ENCODE measurements at places on chromosomes 4 and X. TPM values are rescaled to one million over a fixed set of nuclear protein-coding genes. Genes with fewer than 3 reads are reported as not detected.
A peak's percentile ranks its signal among the peaks of the same experiment; 100 is the strongest.

DNA sequence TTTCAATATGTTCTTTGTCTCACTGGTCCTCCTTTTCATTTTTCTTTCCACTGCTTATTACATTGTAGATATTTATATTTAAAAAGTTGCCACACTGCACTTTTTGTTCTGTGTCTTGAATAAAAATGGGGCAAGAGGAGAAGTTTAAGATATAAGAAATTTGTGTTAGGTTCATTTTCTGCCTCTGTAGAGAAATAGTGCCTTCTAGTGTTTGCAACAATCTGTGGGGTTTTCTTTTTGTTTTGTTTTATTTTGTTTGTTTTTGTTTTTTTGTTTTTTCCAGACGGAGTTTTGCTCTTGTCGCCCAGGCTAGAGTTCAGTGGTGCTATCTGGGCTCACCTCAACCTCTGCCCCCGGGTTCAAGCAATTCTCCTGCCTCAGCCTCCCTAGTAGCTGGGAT lies 20.1 kb upstream of the SMIM14 start:
- H3K27me3 ChIP-seq: no peaks in the 10 kb centered on the region
- no peaks in the 10 kb centered on the region for H3K36me3 ChIP-seq
- H3K27ac ChIP-seq: no peak overlapping the region
- no peak for DNase-seq

- H3K4me3 ChIP-seq: peak overlapping the region; percentile 90
- peak overlapping the region; percentile 93 for H3K27ac ChIP-seq
- peaks cover 8% of the 10 kb centered on the region for H3K27me3 ChIP-seq
These were observed 812 bp downstream of the FAT1 start for GRCh38 chr4:186722796-186723291.

The FRMPD3 gene
- total RNA-seq: 0.74 TPM

DNA sequence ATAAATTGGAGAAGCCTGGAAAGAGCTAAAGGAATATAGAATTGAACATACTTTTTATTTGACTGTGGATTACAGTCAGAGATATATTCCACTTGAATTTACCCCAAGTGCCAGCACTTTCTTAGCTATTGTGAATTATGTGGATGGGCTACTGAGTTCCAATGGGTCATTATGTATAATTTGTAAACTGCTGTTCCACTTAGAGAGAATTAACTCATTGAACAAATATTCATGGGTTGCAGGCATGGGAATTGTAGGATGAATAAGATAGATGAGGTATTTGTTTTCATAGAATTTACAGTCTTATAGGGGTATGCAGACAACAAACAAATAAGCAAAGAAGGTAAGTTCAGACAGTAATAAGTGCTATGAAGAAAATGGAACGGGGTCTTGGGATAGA lies 195.7 kb downstream of the SHROOM3 start:
- H3K27me3 ChIP-seq: no peaks in the 10 kb centered on the region
- H3K27ac ChIP-seq: no peak overlapping the region
- H3K4me1 ChIP-seq: peaks cover 4% of the 10 kb centered on the region
- no peak overlapping the region for H3K4me3 ChIP-seq
- H3K36me3 ChIP-seq: peaks cover 6% of the 10 kb centered on the region

GRCh38 chrX:19805046-19805690 lies 82.2 kb downstream of the SH3KBP1 start:
- no peak overlapping the region for H3K27ac ChIP-seq
- no peaks in the 10 kb centered on the region for H3K4me1 ChIP-seq
- no peaks in the 10 kb centered on the region for H3K27me3 ChIP-seq
- peaks cover 3% of the 10 kb centered on the region for H3K36me3 ChIP-seq
- H3K4me3 ChIP-seq: no peak overlapping the region
- DNase-seq: no peak

DNA sequence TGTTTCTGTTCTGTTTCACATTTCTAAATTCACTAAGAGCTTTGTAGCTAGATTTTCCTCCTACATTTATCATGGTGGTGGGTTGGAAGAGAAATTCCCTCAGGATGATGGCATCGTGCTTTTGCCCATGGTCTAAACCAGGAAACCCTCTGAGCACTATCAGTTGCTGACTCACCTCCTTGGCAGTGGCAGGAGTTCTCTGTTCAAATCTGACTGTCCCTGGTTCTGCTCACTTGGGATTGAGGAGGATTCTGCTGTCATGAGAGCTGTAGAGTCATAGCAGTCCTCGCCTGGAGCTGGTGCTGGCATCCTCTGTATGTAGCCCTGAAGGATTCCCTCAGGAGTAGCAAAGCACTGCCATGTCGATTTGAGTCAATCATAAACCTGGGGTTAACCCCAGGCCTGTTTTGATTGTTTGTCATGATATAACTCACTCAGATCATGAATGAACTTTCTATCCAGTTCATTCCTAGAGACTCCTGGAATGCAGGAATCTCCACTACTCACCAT lies 9.4 kb downstream of the TEX13A start:
- H3K27me3 ChIP-seq: no peaks in the 10 kb centered on the region
- DNase-seq: no peak
- no peak overlapping the region for H3K4me3 ChIP-seq
- no peaks in the 10 kb centered on the region for H3K4me1 ChIP-seq

GRCh38 chr4:107736924-107737448 lies 17.0 kb upstream of the PAPSS1 start:
- no peaks in the 10 kb centered on the region for H3K36me3 ChIP-seq
- H3K27ac ChIP-seq: no peak overlapping the region
- DNase-seq: peak; percentile 55
- peaks cover 11% of the 10 kb centered on the region for H3K4me1 ChIP-seq

The STK26 gene
- total RNA-seq: 65.2 TPM

- no peak for DNase-seq
- no peaks in the 10 kb centered on the region for H3K4me1 ChIP-seq
- H3K4me3 ChIP-seq: no peak overlapping the region
- H3K27ac ChIP-seq: no peak overlapping the region
- H3K36me3 ChIP-seq: no peaks in the 10 kb centered on the region
These were observed 49.4 kb upstream of the PRDM5 start for GRCh38 chr4:120971884-120972283.

The TRIM75 gene
- not detected for total RNA-seq

The GLRA3 gene
- 0.07 TPM for total RNA-seq

DNA sequence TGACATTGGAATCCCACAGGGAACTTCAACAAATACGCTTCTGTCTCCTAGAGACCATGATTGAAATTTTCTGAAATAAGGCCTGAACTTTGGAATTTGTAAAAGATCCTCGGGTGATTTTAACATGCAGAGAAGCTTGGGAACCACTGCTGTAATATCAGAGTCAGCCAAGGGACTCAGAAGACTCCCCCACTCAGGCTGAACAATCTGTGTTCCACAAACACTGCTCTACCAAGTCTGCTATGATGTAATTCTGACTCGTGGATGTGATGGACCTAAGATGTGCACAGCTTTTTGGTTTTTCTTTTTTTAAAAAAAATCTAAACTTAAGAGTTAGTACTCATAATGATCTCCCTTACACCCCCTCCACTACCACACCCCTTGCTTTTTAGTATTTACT lies 26.0 kb downstream of the LRP2BP start:
- no peak overlapping the region for H3K4me3 ChIP-seq
- no peak for DNase-seq

- peaks cover 2% of the 10 kb centered on the region for H3K36me3 ChIP-seq
- H3K4me3 ChIP-seq: no peak overlapping the region
- no peak for DNase-seq
- no peaks in the 10 kb centered on the region for H3K27me3 ChIP-seq
These were observed 135.0 kb upstream of the SMIM10 start for GRCh38 chrX:134855751-134856150.

DNA sequence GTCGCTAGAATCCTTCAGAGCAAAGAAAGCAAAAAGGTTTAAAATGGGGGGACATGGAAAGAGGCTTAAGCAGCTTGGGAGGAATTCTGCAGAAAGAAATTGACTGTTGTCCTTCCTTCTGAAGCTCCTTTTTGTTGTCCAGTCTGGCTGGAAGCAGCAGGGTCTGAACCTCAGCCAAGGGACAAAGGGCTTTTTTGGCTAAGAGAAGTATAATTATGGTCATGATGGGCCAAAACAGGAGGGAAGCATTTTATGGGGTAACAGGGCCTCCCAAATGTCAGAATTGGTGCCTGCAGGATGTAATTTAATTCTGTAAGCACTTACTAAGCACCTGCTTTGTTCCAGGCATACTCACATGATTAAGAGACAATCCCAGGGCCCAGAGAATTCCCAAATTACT lies 74.2 kb upstream of the CPEB2 start:
- no peak overlapping the region for H3K4me3 ChIP-seq
- no peaks in the 10 kb centered on the region for H3K27me3 ChIP-seq
- no peaks in the 10 kb centered on the region for H3K36me3 ChIP-seq
- H3K4me1 ChIP-seq: no peaks in the 10 kb centered on the region
- H3K27ac ChIP-seq: no peak overlapping the region

The TECRL gene
- not detected for total RNA-seq

DNA sequence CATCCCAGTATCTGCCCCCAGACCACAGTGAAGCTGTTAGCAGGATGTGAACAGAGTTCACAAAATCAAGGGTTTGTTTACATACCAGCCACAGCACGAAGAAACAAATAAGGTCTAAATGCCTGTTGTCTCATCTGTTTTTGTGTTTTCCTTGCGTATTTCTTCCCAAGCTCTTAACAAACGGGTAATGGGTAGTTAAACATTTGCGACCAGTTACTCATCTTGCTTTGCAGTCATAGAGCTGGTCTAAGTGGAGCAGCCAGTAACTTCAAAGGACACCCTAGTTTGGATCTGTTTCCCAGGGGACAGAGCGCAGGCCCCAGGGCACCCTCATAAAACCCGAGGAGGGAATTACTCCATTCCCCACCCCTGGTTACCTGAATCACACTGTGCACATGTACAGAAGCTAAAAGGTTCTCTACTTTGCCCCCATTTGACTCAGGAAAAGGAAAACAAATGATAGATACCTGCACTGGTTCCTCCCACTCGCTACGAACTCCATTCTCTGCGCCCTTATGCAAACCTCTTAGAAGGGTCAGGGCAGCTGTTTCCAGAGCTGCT lies 68.8 kb downstream of the MAML3 start:
- no peaks in the 10 kb centered on the region for H3K27me3 ChIP-seq
- no peak overlapping the region for H3K4me3 ChIP-seq
- peaks cover 48% of the 10 kb centered on the region for H3K4me1 ChIP-seq
- H3K36me3 ChIP-seq: no peaks in the 10 kb centered on the region

DNA sequence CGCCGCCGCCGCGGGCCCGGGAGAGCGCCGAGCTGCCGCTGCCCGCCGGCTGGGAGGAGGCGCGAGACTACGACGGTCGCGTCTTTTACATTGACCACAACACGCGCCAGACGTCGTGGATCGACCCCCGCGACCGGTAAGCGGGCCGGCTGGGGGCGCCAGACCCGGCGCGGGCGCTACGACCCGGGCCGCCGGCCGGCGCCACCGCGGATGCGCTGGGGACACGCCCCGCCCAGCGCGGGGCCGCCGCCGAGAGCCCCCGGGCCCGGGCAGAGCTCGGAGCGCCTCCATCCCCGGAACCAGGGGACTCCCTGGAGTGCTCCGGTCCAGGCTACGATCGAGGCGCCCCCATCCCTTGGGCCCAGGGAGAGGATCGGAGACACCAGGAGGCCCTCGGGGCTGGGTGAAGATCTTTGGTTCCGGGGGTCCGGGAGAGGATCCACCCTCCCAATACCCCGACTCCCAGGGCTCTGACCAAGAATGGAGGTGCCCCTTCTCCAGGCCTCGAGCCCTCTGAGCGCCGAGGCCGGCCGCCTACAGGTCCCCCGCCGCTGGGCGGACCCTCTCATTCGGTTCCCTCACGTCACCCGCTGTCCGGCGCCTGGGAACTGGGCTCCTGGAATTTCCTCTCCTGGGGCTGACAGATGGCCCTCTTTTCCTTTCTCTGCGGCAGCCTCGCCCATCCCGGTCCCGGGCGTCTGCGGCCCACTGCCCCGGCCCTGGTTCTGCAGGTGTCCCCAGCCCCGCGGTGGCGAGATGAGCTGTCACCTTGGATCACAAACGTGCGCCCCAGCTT lies 48.8 kb downstream of the CLDN34 start:
- peak; percentile 12 for DNase-seq
- H3K27ac ChIP-seq: no peak overlapping the region
- H3K4me1 ChIP-seq: peaks cover 6% of the 10 kb centered on the region
- peak overlapping the region; percentile 71 for H3K4me3 ChIP-seq

- H3K4me1 ChIP-seq: peaks cover 11% of the 10 kb centered on the region
- no peaks in the 10 kb centered on the region for H3K36me3 ChIP-seq
- H3K27me3 ChIP-seq: peaks cover 30% of the 10 kb centered on the region
These were observed 701 bp upstream of the BCOR start for GRCh38 chrX:40098264-40099054.

The MAGEA4 gene
- total RNA-seq: not detected

DNA sequence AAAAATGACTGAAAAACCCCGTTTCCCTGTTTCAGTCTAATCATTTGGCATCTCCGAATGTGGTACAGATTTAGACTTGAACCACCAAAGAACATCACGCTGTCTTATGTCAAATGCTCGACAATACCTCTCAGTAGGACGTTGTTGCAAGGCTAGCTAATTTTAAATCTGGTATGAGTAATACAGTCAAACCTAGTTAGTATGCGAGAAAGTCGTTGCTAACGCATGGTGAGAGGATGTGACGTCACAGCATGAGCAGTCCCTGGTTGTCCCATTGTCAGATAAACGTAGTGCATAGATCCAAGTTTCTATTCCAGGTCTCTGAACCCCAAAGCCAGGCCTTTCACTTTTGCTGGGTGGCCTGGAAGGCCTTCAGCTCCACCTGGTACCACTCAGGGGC lies 44.7 kb downstream of the SETD7 start:
- no peak overlapping the region for H3K27ac ChIP-seq
- DNase-seq: no peak
- H3K4me3 ChIP-seq: no peak overlapping the region
- H3K36me3 ChIP-seq: peaks cover 18% of the 10 kb centered on the region

DNA sequence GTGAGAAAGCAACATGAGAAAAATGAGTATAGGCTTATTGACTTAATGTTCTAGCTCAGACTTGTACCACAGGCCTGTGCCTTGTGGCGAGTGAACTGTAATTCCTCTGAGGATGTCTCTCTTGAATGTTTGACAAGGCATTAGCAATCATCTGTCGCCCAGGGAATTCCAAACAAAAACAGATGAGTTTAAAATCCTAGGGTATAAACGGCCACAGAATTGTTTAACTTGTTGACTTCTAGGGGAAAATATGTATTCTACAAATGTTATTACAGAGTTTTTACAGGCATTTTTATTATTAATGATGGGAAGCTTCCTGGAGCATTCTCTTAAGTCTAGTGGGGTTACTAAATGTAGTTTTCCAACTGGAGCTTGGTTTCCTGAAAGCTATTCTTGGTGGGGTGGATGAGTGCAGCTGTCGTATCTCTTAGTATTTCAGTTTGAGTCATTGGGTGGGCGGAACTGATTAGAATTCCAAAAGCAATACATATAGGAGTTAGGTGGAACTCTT lies 40.6 kb downstream of the ARHGAP10 start:
- DNase-seq: no peak
- H3K27me3 ChIP-seq: no peaks in the 10 kb centered on the region
- H3K4me3 ChIP-seq: no peak overlapping the region
- peak overlapping the region; percentile 18 for H3K27ac ChIP-seq

GRCh38 chr4:39450618-39451017 lies 8.1 kb downstream of the RPL9 start:
- no peaks in the 10 kb centered on the region for H3K27me3 ChIP-seq
- peaks cover 24% of the 10 kb centered on the region for H3K4me1 ChIP-seq
- DNase-seq: no peak
- peaks cover 34% of the 10 kb centered on the region for H3K36me3 ChIP-seq
- peak overlapping the region; percentile 78 for H3K27ac ChIP-seq

- peak overlapping the region; percentile 87 for H3K4me3 ChIP-seq
- no peaks in the 10 kb centered on the region for H3K36me3 ChIP-seq
- peak overlapping the region; percentile 99 for H3K27ac ChIP-seq
- peak; percentile 60 for DNase-seq
- peaks cover 53% of the 10 kb centered on the region for H3K4me1 ChIP-seq
- no peaks in the 10 kb centered on the region for H3K27me3 ChIP-seq
These were observed 531 bp downstream of the CAMK2D start for GRCh38 chr4:113760795-113761619.

- H3K27me3 ChIP-seq: peaks cover 7% of the 10 kb centered on the region
- no peaks in the 10 kb centered on the region for H3K36me3 ChIP-seq
- DNase-seq: no peak
- H3K4me1 ChIP-seq: peaks cover 4% of the 10 kb centered on the region
These were observed 44.8 kb upstream of the HERC6 start for GRCh38 chr4:88333741-88334405.

All from progenitor cell of endocrine pancreas (in vitro differentiated cells).